GOT3 (cell line): ENCODE measurements at places on chromosomes 7 and 10.

GRCh38 chr10:63030536-63030935 lies 102.6 kb upstream of the NRBF2 start:
- no peak for DNase-seq

DNA sequence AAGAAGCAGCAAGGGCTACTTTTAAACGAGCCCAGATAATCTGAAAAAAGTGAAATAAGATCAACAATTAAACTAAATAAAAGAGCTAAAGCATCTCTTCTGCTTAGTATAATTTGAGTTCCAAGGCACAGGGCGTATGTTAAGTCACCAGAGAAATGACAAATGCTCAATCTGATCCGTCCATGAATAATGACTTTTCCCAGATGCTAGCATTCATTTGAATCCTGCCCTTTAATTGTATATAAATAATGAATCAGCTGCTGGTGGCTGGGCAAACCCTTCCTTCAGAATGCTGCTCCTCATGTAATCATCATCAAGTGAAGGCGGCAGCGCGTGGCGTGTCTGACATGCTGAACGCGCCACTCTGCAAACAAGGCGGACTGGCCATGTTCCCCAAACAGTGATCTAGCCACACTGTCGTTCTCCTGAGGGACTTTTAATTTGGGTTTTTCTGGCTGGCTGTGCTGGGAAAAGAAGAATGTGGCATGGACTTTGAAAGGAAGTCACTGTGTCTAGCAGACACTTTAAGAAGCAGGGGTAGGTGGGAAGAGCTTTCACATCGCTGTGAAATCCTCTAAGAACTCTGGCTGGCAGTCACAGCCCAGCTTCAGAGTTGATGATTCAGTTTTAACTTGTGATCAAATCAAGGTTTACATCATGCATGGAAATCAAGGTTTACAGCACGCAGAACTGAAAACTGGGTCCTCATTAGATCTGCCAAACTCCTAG lies 70.7 kb downstream of the BEND7 start:
- no peak for DNase-seq

- no peak for DNase-seq
Measured at GRCh38 chr10:81848514-81848913, 26.5 kb upstream of the NRG3 start.

GRCh38 chr10:25393621-25394020 lies 218.8 kb downstream of the GPR158 start:
- no peak for DNase-seq

GRCh38 chr10:14240253-14241189 lies 90.2 kb downstream of the FRMD4A start:
- no peak for DNase-seq

GRCh38 chr10:73799899-73800559 lies 11.4 kb downstream of the NDST2 start:
- no peak for DNase-seq

GRCh38 chr7:37336259-37336658 lies 112.4 kb downstream of the ELMO1 start:
- no peak for DNase-seq

GRCh38 chr7:123867225-123867624 lies 22.3 kb downstream of the HYAL4 start:
- DNase-seq: no peak

DNA sequence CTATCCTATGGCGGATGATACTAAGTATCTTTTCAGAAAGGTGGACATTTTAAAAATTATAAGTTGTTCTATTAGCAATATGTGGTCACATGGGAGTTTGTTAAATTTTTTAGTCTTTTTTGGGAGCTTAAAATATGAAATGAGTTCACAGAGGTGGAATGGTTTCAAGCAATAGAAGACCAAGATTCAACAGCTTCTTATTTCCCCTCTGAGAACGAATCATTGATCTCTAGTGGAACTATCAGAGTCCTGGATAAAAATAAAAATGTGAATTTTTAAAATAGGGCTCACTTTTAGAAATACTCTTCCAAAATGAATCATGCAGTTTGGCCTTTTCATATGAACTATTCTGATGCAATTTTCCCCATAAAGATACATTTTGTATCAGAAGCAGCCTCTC lies 467.7 kb upstream of the KLF6 start:
- DNase-seq: no peak

DNA sequence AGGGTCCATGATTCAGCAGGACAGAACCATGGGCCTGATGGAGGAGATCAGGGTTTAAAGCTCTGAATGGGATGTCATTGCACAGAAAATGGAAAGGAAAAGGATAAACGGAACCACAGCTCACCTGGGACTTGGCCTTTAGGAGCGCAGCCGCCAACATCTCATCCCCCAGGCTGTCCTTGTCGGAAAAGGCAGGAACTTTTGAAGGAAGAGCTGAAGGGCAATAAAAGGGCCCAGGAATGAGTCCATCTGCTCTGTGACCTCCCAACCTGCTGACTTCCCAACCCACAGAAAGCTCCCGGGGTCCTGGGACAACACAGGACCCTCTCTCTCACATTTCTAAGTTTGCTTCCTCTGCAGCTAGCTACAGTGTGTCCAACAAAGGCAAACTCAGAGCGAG lies 6.1 kb downstream of the ZNF3 start:
- no peak for DNase-seq

- DNase-seq: no peak
Measured at GRCh38 chr10:105258036-105258673, 617.1 kb downstream of the SORCS3 start.

DNA sequence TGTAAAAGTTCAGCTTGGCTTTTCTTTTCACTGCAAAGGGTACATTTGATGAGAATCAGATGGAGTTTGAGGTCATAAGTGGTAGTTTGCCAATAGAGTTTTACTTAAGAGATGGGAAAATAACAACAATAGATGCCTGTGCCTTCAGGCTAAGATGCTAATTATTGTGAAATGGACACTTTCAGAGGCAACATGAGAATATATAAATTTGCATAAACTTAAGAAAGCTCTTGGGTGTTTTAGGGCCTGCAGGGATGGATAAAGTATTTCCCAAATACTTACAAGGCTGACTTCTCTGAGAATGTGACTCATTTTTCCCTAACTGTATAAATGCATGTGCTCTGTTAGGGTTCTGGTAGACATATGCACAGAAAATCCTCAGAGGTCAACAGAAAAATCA lies 200.3 kb upstream of the SVIL start:
- DNase-seq: no peak

GRCh38 chr7:28276298-28276697 lies 95.7 kb upstream of the JAZF1 start:
- no peak for DNase-seq

DNA sequence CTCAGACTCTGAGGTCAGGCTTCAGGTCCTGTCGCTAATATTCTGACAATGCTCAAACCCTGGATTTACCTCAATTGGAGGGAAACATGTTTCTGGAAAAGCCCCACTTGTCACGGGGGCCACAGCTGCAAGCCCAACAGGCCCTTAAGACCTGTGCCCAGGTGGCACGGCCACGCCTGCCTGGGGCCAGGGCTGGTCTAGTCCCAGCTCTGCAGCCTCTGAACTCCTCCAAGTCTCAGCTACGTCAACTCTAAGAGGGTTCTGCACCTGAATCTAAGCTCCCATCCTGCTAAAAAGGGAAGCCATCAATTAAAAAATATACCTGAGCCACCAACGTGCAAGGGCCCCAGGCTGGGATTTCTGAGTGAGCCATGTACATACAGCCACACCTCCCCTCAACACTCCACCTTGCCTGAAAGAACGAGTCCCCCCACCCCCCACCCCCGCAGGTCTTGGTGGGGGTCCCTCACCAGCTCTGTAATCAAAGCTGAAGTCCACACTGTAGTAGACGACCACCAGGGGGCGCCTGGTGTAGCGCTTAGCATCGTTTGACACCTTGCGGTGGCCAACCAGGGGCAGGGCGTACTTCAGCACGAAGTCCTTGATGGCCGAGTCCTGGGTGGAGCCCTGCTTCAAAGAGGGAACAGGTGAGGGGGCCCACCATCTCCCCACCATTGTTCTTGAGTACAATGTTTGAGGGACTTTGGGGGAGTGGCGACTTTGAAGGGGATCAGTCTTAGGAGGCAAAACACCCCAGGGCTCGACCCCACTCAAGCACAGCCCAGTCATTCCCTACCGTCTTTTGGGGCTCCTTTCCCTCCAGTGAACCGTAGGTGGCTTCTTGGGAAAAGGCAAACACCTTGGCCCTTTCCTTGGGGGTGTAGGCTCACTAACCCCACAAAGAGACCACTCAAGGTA lies 22.6 kb downstream of the PDIA4 start:
- no peak for DNase-seq

DNA sequence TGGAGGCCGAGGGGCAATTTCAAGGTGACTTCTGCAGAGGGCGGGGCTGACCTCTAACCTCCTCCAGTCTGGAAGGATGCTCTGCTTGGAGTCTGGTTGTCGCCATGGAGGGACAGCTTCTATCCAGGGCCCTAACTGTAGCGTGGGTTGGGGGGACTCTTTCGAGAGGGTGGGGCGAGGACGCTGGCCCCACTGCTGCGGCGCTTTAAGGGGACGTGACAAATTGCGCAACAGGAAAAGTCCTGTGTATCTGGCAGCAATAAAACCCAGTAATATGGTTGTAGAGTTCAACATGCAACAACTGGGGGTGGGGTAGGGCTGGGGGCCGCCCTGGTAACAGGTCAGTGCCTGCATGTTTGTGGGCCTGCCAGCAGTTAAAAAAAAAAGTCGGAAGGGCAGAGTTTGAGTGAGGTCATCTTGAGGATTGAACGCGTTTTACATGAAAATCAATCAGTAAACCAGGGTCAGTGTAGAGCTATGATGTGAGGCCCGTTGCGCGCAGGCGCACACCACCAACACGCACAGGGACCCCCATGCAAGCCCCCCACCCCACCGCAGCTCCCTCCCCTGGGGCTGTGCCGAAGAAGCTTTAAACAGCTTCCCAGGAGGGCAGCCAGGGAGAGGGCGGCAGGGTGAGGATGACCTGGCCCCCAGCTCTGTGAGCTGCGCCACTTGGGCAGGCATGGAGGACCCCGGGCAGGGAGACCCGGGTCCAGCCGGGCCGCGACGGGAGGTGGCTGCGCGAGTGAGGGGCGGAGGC lies 4.3 kb downstream of the SHH start:
- no peak for DNase-seq

GRCh38 chr7:82444220-82444909 lies 788 bp upstream of the CACNA2D1 start:
- DNase-seq: no peak

DNA sequence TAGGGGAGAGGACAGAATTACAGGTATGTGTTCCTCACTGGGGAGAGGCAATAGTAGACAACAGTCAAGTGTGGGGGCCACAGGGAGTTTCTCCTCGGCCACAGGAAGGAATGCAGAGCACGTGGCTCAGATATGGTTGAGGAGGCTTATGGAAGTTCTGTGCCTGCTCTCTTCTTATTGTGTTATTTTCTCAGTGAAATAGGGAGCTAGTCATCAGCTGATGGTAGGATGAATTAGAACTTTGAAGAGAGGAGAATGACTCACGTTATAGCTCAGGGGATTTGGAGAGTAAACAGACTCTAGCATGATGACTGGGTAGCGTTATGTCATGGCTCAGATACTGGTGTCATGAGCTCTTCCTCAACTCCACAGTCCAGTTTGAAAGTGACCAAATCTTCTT lies 308.3 kb upstream of the IGFBP3 start:
- DNase-seq: no peak
